ENCODE measurements at places on chromosomes 4 and X.

DNA sequence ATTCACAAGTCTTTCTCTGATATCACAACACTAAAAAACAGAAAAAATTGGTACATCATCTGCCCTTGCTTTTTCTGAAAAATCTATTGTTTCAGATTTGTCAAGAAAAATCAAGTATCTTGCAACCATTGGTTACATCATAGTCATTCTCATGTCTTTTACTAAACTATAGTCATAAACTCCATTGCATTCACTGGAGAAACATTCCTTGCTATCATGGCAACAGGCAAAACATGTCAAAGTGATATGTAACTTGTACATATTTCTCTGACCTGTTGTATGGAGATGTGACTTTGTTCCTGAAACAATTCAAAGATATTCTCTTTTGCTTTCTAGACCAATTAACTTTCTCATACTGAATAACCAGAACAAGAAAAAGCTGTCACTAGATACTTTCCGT is 121.9 kb upstream of the ANK2 start:
- DNase-seq = no peak

GRCh38 chr4:113555868-113556267 is 205.7 kb downstream of the CAMK2D start:
- no peak for DNase-seq

DNA sequence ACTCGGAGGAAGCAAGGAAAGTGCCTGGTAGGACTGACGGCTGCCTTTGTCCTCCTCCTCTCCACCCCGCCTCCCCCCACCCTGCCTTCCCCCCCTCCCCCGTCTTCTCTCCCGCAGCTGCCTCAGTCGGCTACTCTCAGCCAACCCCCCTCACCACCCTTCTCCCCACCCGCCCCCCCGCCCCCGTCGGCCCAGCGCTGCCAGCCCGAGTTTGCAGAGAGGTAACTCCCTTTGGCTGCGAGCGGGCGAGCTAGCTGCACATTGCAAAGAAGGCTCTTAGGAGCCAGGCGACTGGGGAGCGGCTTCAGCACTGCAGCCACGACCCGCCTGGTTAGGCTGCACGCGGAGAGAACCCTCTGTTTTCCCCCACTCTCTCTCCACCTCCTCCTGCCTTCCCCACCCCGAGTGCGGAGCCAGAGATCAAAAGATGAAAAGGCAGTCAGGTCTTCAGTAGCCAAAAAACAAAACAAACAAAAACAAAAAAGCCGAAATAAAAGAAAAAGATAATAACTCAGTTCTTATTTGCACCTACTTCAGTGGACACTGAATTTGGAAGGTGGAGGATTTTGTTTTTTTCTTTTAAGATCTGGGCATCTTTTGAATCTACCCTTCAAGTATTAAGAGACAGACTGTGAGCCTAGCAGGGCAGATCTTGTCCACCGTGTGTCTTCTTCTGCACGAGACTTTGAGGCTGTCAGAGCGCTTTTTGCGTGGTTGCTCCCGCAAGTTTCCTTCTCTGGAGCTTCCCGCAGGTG is 637 bp downstream of the AR start:
- no peak for DNase-seq

DNA sequence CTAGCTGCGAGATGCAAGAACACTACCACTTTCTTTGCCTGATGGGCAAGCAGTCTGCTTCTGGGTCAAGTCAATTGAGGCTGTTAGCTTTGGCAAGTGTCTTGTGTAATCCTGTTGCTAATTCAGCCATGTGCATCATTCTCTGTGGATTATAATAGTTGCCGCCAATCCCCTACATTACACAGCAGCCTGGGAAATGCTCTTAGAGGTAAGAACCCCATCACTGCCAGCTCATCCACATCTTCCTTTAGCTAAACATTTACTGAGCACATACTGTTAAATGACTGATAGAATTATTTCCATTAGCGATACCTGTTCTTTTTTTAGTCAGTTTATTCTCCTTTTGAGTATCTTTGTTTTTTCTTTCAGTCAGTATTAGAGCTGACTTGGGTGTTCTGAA is 116.2 kb downstream of the CBR4 start:
- DNase-seq = no peak

DNA sequence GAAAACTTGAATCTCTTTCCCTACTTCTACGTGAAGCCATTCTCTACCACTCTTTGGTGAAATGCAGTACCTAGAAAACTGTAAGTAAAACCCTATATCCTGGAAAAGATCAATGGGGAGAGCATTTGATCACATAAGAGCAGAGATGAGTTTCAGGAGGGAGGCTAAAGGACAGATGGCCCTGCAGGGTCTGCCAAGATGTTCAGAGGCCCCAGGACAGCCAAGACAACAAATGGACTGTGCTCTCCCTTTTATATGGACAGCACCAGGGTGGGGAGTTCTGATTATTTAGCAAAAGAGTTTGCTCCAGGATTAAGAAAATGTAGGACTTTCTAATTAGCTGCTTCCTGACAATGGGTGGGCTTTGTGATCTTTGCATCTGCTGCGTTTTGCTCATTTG is 101.7 kb downstream of the DCK start:
- no peak for DNase-seq

DNA sequence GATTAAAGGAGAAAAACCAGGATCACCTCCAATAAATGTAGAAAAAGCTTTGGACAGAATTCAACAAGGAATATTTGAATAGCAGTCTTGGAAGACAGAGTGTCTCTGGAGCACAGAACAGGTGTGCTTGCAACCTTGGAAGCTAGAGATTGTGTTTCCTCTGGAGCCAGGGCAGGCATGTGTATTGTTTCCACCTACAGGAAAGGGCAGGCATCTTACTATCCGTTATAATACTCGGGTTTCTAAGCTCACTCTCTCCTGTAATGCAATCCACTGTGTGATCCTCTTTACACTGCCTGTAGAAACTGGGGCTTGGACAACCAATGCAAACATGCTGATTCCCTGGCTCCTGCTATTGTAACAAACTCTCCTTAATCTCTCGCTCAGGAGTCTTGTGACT is 14.4 kb downstream of the CCDC110 start:
- DNase-seq = no peak

- DNase-seq = no peak
Measured at GRCh38 chr4:169051761-169052593, 41.9 kb upstream of the CBR4 start.

Data from stimulated activated CD4-positive, alpha-beta T cell treated with anti-CD3 and anti-CD28 coated beads, Interleukin-4, amount 100 ng/mL, for 24 hours (primary cell).